Globus pallidus (tissue), 1 donor: ENCODE measurements at places on chromosomes 6 and 20.

GRCh38 chr6:79949233-79949632 is 1.9 kb upstream of the ELOVL4 start:
- DNase-seq = peak; percentile 52

DNA sequence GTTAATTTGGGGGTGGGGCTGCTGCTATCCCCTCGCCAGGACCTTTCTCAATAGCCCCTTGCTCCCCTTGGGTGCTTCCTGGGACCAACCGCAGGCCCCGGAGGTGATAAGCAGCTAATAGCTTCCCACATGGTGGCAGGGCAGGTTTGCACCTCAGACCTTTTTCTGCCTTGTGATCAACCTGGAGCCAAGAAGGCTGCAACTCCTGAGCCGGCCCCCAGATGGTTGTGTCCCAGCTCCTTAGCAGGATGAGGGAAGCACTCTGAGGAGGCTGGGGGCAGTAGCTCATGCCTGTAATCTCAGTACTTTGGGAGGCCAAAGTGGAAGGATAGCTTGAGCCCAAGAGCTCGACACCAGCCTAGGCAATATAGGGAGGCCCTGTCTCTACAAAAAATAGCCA is 85.5 kb downstream of the BMP7 start:
- DNase-seq = no peak

DNA sequence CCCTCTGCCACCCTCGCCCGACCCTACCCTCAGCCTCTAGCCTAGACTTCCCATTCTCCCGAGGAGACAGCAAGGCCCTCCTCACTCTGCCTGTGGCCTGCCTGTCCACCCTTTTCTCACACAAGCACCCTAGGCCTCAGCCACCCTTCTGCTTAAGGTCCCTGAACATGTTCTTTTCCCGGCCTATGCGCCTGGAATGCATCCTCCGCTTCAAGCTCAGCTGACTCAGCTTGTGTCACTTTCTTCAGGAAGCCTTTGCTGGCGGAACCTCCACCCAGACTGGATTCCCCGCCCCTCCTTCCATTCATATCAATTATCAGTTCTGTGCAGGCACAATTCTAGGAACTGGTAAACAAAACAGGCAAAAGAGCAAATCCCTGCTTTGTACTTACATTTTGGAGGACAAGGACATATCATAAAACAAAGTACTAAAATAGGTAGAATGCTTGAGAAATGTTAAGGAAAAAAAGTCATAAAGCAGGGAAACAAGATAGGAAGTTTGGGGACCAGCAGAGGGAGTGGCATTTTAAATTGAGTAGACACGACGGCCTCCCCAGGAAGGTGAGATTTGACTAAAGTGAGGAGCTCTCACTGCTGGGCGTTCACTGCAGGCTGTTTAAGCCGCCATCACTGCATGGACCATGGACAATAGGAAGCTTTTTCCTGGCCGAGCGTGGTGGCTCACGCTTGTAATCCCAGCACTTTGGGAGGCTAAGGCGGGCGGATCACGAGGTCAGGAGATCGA is 17.9 kb upstream of the SNHG17 start:
- DNase-seq = no peak

- DNase-seq = no peak
These were observed 341.2 kb downstream of the CDKAL1 start for GRCh38 chr6:20875369-20875963.

DNA sequence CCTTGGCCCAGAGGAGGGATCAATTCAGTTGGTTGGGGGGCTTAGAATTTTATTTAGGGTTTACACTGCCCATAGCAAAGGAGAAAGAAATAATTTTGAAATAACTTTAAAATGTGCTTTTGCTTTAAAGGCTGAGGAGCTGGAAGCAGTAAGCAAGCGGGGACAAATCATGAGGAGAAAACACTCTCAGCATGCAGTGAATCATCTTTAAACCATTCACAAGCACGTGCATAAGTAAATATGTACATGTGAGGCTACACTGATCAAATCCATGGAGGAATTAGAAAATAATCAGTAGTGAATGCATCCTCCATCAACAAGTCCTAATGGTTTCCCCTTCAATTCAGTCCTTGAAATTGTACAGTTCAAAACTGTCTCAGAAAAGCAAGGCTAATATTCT is 181.0 kb downstream of the MTFR2 start:
- DNase-seq = no peak

GRCh38 chr20:62364911-62365736 is 2.0 kb downstream of the LAMA5 start:
- DNase-seq = no peak

DNA sequence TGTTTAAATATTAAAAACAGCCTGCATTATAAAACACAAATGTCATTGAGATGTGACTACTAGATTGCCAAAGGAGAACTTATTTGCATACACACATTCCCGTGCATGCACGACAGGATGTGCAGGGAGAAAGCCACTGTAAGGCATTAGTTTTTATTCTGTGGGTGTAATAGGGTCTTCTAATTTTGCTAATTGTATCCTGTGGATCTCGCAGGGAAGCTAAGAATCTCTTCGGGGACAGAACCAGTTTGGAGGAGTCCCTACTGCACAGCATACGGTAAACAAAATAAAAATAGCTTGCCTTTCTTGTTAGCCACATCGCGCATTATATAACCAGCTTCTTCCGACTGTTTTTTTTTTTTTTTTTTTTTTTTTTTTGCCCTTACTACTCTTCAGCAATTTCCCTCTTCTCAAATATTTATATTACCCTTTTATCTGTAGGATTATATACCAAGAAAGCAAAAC is 2.0 kb downstream of the ATXN1 start:
- DNase-seq = peak; percentile 62

DNA sequence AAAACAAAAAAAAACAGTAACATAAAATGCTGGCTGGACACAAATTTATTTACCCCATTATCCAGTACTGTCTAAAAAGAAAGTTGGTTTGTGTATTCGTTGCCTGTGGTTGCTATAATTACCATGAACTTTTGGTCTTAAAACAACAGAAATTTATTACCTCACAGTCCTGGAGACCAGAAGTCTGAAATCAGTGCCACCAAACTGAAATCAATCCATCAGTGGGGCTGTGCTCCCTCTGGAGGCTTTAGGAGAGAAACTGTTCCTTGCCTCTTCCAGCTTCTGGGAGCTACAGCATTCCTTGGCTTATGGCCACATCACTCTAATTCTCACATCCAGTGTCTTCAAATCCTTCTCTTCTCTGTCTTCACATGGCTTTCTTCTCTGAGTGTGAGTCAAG is 79.4 kb downstream of the SNX5 start:
- DNase-seq = no peak

GRCh38 chr6:142735204-142735603 is 209.8 kb downstream of the HIVEP2 start:
- DNase-seq = no peak

GRCh38 chr6:13319891-13320564 is 8.3 kb downstream of the TBC1D7 start:
- DNase-seq = no peak

DNA sequence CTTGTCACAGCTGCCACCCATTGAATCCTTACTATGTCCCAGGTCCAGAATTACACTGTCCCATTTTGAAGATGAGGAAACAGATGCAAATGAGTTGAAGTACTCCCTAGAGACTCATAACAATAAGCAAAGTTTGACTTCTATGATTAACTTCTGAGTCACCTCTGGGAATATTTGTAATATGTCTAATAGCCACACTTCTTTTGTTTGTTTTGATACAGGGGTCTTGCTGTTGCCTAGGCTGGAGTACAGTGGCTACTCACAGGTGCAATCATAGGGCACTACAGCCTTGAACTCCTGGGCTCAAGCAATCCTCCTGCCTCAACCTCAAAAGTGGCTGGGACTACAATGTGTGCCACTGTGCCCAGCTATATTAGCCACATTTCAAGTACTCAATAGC is 11.4 kb upstream of the SOX12 start:
- no peak for DNase-seq

GRCh38 chr6:73134588-73134987 is 90.7 kb downstream of the KHDC1L start:
- DNase-seq = no peak

- no peak for DNase-seq
These were observed 231.4 kb downstream of the GJA1 start for GRCh38 chr6:121666814-121667213.

DNA sequence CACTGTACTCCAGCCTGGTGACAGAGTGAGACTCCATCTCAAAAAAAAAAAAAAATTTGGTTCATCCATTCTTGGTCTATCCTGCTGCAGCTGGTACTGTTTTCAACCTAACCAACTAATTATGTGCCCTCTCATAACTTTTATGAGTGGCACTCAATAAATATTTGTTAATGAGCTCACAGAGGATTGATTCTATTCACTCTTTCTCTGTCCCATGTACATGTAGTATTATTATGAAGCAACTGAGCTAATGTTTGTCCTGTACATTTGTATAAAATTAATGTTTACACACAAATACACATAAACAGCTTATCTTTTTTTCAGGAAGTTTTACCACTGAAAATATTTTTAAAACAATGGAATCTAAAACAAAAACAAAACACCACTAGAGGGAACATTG is 10.1 kb downstream of the RIPOR2 start:
- DNase-seq = no peak

- DNase-seq = no peak
These were observed 13.8 kb upstream of the B4GALT5 start for GRCh38 chr20:49727478-49727877.

GRCh38 chr6:73156793-73157767 is 68.2 kb downstream of the KHDC1L start:
- DNase-seq = no peak

- peak; percentile 34 for DNase-seq
These were observed 191.8 kb upstream of the RREB1 start for GRCh38 chr6:6915813-6916547.

- no peak for DNase-seq
These were observed 26.9 kb downstream of the MARCKS start for GRCh38 chr6:113884011-113884410.

GRCh38 chr6:25004357-25004756 is 68.6 kb upstream of the RIPOR2 start:
- no peak for DNase-seq

DNA sequence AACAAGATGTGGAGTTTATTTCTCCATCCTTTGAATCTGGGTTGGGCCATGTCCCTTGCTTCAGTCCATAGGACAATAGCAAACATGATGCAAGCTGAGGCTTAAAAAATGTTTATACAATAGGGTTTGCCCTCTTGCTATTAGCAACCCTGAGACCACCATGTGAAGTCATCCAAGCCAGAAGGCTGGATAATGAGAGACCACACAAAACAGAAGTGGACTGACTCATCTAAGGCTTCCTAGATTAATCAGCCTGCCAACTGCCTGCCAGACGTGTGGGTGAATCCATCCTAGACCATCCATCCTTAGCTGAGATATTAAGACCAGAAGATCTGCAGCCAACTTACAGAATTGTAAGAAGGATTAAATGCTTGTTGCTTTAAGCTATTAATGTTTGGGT is 38.1 kb upstream of the ISM1 start:
- DNase-seq = no peak

GRCh38 chr6:40726853-40727252 is 139.7 kb upstream of the LRFN2 start:
- DNase-seq = no peak

DNA sequence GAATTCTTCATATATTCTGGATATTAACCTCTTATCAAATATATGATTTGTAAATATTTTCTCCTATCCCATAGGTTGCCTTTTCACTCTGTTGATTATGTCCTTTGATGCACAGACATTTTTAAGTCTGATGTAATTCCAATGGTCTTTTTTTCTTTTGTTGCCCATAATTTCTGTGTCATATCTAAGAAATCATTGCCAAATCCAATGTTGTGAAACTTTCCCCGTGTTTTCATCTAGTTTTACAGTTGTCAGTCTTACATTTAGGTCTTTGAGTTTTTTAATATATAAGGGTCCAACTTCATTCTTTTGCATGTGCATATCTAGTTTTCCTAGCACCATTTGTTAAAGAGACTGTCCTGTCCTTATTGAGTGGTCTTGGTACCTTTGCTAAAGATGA is 111.5 kb downstream of the SESN1 start:
- DNase-seq = no peak

GRCh38 chr6:135085700-135086413 is 31.2 kb upstream of the HBS1L start:
- no peak for DNase-seq

DNA sequence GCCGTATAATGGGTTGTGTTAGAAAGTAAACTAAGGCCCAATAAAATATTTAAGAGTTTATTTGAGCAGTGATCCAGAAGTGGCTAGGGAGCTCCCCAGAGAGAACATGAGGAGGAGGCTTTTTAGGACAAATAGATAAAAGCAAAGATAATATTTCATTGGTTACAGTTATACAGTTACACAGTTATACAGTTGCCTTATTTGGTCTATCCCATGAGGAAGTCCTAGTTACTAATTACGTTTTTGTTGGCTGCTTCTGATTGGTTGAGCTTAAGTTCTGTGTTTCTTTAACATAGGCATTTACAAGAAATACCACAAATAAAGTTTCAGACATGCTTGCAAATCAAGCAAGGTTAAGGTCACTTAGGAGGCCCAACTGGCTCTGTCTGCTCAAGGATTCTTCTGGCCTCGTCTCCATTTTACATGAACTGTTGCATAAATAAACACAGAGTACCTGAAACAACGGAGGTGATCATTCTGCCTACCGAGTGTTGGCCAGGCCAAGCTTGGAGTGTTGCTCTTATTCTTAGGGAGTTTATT is 7.0 kb downstream of the UBD start:
- peak; percentile 20 for DNase-seq

DNA sequence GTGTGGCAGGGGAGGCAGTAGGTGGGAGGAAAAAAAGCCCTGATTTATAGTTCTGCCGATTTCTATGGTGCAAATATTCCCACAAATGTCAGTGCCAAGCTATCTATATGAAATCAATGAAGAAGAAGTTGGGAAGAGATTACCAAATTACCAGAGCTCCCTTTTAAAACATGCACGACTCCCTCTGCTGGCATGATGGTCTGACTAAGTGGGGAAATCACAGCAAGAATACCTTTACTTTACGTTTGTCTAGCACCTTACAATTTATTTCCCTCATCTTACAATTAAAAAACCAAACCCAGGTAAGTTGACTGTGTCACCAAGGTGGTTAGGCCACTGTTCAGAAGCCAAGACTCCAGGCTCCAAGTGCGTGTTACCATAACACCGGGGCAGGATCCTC is 55.6 kb downstream of the AGPAT4 start:
- no peak for DNase-seq

DNA sequence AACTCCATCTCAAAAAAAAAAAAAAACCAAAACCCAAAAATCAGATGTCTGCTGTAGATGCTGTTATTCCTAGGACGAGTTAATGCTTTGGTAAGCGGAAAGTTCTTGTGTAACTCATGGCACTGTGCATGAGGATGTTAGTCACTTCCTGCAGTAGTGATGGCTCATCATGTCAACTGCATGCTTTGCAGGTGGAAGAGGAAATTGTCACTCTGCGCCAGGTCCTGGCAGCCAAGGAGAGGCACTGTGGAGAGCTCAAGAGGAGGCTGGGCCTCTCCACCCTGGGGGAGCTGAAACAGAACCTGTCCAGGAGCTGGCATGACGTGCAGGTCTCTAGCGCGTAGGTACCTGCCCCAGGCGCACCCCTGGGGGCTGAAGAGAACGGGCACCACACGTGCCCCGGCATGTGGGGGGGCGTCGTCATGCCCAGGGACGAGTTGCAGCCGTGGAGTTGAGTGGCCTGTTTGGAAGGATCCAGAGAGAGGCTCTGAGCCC is 8.5 kb downstream of the TPD52L2 start:
- peak; percentile 21 for DNase-seq
